ENCODE measurements at places on chromosomes 7 and 10. TPM values are rescaled to one million over a fixed set of nuclear protein-coding genes. Genes with fewer than 3 reads are reported as not detected.

GRCh38 chr7:28078036-28078901 is 102.3 kb downstream of the JAZF1 start:
- DNase-seq = peak; percentile 41
- H3K27me3 ChIP-seq = peaks cover 5% of the 10 kb centered on the region
- H3K4me1 ChIP-seq = peaks cover 22% of the 10 kb centered on the region
- no peaks in the 10 kb centered on the region for H3K36me3 ChIP-seq
- no peak overlapping the region for H3K4me3 ChIP-seq

DNA sequence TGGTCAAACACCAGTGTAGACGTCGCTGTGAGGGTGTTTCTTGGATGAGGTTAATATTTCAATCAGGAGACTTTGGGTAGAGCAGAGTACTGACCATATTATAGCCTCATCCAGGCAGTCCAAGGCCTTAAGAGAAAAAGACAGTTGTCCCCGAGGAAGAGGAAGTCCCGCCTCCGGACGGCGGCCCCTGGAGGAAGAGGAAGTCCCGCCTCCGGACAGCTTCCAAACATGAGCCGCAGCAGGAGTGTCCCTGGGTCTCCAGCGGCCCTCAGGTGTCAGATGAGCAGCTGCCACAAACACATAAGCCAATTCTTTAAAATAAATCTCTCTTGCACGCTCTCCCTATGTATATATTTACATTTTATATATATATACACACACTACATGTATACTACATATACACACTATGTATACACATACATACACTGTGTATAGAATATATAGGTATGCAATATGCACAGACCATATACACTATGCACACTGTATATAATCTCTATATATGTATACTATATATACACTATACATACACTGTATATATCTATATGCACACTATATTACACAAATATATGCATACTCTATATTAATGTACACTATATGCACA is 37.5 kb downstream of the PWWP2B start:
- no peak overlapping the region for H3K4me3 ChIP-seq
- H3K36me3 ChIP-seq = peaks cover 5% of the 10 kb centered on the region
- peaks cover 7% of the 10 kb centered on the region for H3K4me1 ChIP-seq
- DNase-seq = no peak
- H3K27me3 ChIP-seq = peaks cover 5% of the 10 kb centered on the region

DNA sequence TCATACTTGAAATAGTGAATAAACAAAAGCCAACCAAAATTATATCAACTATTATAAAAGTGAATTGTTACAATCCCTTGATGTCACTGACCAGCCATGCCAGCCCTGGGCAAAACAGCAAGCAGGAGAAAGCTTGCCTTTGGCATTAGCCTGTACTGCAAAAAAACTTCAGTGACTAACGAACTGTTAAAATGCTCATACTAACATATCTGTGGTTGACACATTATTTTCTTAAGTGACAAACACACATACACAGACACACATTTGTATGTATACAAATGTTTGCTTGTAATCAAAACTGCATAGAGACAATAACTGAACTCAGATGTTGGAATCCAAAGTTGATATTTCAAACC is 29.5 kb downstream of the CHCHD3 start:
- no peaks in the 10 kb centered on the region for H3K36me3 ChIP-seq
- H3K4me3 ChIP-seq = no peak overlapping the region
- H3K27ac ChIP-seq = no peak overlapping the region
- peaks cover 9% of the 10 kb centered on the region for H3K4me1 ChIP-seq
- no peaks in the 10 kb centered on the region for H3K27me3 ChIP-seq

DNA sequence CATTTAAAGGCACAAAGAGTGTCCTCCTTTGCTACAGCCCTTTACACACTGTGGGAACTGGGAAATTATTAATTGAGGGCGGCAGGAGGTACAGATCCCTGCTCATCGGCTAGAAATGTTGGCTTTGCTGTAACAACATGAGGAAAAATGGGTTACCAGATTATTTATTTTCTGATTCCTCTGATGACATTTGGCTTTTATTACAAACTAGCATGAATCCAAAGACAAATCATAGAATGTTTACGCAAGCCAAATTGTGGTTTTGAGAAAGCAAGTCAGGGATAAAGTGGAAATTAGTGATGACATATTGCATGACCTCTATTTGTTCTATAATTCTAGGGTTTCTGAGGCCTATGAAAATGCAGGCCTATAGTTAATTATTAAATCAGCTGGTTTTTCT is 126.1 kb upstream of the TMEM196 start:
- H3K36me3 ChIP-seq = no peaks in the 10 kb centered on the region
- no peak overlapping the region for H3K27ac ChIP-seq
- H3K4me1 ChIP-seq = no peaks in the 10 kb centered on the region
- DNase-seq = no peak
- no peak overlapping the region for H3K4me3 ChIP-seq
- no peaks in the 10 kb centered on the region for H3K27me3 ChIP-seq

DNA sequence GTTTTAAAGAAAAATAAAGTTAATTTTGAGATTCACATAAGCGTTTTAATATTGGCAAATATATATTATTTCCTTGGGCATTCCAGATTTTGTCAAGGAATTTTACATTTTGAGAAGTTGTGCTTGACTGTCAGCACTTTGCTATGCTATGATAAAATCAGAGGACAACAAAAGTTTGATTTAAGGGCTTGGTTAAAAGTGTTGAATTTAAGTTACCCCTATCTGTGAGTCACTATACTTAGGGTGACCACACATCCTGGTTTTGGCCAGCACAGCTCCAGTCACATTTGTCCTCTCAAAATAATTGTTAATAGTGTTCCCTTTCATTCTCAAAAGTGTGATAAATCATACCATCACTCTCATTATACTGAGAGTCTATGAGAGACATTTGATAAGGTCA is 34.2 kb upstream of the ANK3 start:
- no peaks in the 10 kb centered on the region for H3K36me3 ChIP-seq
- no peak overlapping the region for H3K4me3 ChIP-seq
- no peak for DNase-seq
- no peak overlapping the region for H3K27ac ChIP-seq

- peaks cover 13% of the 10 kb centered on the region for H3K27me3 ChIP-seq
- DNase-seq = no peak
- H3K4me1 ChIP-seq = peaks cover 38% of the 10 kb centered on the region
- H3K36me3 ChIP-seq = no peaks in the 10 kb centered on the region
- H3K4me3 ChIP-seq = no peak overlapping the region
Measured at GRCh38 chr10:69807696-69808095, 6.0 kb downstream of the COL13A1 start.

DNA sequence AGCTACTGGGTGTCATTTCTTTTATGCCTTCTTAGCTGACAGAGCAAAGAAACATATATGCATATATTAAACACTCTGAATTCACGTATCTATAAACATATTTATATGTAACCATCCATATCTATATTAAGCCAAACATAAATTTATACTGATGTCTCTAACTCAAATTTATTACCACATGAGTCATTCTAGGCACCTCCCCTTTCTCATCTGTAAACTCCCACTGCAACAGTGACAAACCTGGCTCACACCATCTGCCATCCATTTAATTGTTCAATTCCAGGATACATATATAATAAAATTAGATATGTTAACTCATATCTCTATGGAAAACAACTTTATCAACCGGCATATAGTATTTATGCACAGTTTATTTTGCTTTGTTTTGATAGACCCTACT is 722.3 kb downstream of the SORCS1 start:
- H3K36me3 ChIP-seq = no peaks in the 10 kb centered on the region
- H3K27ac ChIP-seq = no peak overlapping the region
- H3K4me1 ChIP-seq = peaks cover 8% of the 10 kb centered on the region
- no peak overlapping the region for H3K4me3 ChIP-seq

- peaks cover 4% of the 10 kb centered on the region for H3K27me3 ChIP-seq
- H3K4me1 ChIP-seq = no peaks in the 10 kb centered on the region
- H3K36me3 ChIP-seq = no peaks in the 10 kb centered on the region
Measured at GRCh38 chr10:117666166-117666565, 123.6 kb downstream of the EMX2 start.

- H3K27me3 ChIP-seq = no peaks in the 10 kb centered on the region
- no peak overlapping the region for H3K4me3 ChIP-seq
- no peak overlapping the region for H3K27ac ChIP-seq
Measured at GRCh38 chr7:152677808-152678670, 2.1 kb upstream of the XRCC2 start.

GRCh38 chr10:47260505-47261111 is 39.4 kb upstream of the GDF10 start:
- no peak overlapping the region for H3K27ac ChIP-seq
- no peak overlapping the region for H3K4me3 ChIP-seq
- no peaks in the 10 kb centered on the region for H3K36me3 ChIP-seq
- peaks cover 2% of the 10 kb centered on the region for H3K4me1 ChIP-seq
- peaks cover 4% of the 10 kb centered on the region for H3K27me3 ChIP-seq

GRCh38 chr10:5752301-5752871 is 60.8 kb downstream of the GDI2 start:
- no peak for DNase-seq
- H3K27me3 ChIP-seq = no peaks in the 10 kb centered on the region
- no peak overlapping the region for H3K27ac ChIP-seq
- H3K4me1 ChIP-seq = peaks cover 25% of the 10 kb centered on the region
- no peak overlapping the region for H3K4me3 ChIP-seq

DNA sequence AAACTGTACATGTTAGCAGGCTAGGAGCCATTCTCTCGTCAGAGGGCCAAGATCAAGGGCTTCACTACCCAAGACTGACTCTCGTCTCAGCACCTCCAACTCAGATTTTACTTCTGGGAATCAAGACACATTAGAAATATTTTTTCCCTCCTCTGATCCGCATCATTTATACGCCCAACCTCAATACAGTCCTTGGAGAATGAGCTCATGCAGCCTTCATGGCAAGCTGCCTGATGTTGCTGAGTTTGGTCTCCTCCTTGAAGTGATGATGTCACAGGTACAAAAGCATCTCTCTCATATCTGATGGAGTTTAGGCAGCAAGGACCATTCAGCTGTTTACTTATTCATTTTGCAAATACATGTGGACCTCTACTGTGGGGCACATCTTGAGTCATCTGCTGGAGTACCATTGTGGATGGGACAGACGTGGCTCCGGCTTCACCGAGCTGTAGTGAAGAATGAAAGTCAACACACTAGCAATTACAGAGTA is 114.0 kb downstream of the BMPER start:
- H3K27ac ChIP-seq = no peak overlapping the region
- no peaks in the 10 kb centered on the region for H3K4me1 ChIP-seq
- no peak overlapping the region for H3K4me3 ChIP-seq
- DNase-seq = no peak
- H3K36me3 ChIP-seq = no peaks in the 10 kb centered on the region

- H3K4me3 ChIP-seq = no peak overlapping the region
- DNase-seq = no peak
- no peak overlapping the region for H3K27ac ChIP-seq
- H3K4me1 ChIP-seq = peaks cover 12% of the 10 kb centered on the region
- peaks cover 5% of the 10 kb centered on the region for H3K27me3 ChIP-seq
Measured at GRCh38 chr10:96714746-96715255, 5.5 kb downstream of the PIK3AP1 start.

DNA sequence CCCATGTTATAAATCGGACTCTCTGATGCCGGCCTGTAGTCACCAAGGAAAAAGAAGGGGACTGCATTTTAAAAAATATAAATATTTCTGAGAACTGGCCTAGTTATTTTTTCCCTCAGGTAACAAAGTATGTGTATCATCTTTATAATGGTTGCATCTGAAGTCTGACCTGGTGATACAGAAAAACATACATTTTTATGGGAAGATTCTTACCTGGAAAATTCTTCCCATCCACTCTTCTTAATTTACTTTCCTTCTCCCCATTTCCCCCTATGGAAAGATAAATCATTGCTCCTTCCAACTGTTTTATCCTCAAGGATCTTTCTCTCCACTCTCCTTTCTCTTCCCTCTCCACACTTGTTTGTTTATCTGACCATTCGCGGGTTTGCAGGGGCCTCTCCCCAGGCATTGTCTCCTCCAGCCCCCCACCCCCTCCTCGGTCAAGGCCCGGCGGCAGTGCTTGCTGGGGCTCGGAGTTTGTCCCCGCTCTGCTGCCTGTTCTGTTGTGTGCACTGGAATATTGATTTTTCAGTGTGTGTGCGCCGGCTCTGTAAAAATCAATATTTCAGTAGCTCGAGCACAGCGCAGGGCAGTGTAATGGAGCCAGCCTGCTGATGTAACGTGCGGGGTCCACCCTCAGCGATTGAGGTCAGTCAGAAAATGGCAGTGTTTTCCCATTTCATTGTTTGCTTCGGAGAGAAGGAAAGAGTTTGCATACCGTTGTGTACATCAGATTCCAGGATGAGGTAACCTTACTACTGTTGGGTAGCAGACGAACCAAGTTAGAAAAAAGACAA is 199.5 kb upstream of the NFE2L3 start:
- DNase-seq = no peak
- peaks cover 12% of the 10 kb centered on the region for H3K27me3 ChIP-seq
- peaks cover 24% of the 10 kb centered on the region for H3K4me1 ChIP-seq
- peak overlapping the region; percentile 84 for H3K4me3 ChIP-seq
- peaks cover 5% of the 10 kb centered on the region for H3K36me3 ChIP-seq

DNA sequence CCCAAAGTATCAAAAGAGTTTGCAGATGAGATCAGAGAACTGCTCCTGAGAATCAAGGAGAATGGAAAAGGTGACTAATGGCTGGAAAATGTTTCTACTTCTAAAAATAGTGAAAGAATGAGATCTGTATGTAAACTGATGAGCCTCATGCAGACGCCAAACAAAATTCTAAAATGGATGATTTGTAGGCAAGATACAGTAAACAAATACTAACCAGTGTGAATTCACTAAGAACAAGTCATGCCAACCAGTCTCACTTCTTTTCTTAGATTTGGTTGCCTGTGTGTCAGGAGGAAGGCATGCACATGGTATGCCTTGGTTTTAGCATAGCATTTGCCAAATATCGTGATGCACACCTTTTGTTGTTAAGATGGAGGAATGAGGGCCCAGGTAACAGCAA is 94.9 kb upstream of the PIK3CG start:
- H3K27me3 ChIP-seq = no peaks in the 10 kb centered on the region
- H3K4me3 ChIP-seq = no peak overlapping the region
- no peak overlapping the region for H3K27ac ChIP-seq
- H3K4me1 ChIP-seq = no peaks in the 10 kb centered on the region

The MRC1 gene
- total RNA-seq = 35.7 TPM

The KCND2 gene
- 0.28 TPM for total RNA-seq

The TAS2R3 gene
- 0.74 TPM for total RNA-seq

The HOXA2 gene
- total RNA-seq = 1.1 TPM

The AKR1C8 gene
- not detected for total RNA-seq

The COL13A1 gene
- total RNA-seq = 22.6 TPM

The SCART1 gene
- total RNA-seq = 0.36 TPM

The FRMD4A gene
- total RNA-seq = 68.9 TPM

The HEPACAM2 gene
- not detected for total RNA-seq

The IFIT1B gene
- not detected for total RNA-seq

The DYDC1 gene
- total RNA-seq = not detected

The LRRTM3 gene
- total RNA-seq = not detected
